NCI-H187 treated with DMSO at 0.1 percent for 48 hours (cell line): ENCODE measurements at places on chromosomes 5 and 9.

DNA sequence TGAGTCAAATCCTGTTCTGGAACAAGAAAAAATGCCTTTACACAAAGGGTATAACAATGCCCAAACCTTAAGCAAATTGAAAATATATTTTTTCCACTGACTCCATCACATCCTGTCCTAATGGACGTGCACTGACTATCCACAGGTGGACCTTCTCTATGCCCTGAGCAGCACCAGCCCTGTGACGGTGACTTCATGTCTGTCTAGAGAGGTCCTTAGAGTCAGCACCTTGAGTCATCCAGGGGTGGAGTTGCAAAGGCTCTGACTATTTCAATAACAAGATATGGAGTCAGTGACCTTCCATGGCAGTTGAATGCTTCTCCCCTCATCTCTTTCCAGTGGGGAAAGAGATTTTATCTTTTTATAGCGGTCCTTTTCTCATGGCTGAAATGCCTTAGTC is 78.0 kb downstream of the YIPF5 start:
- no peak for DNase-seq

- no peak for DNase-seq
Observed at GRCh38 chr5:136141561-136141960, 8.9 kb downstream of the SMAD5 start.

DNA sequence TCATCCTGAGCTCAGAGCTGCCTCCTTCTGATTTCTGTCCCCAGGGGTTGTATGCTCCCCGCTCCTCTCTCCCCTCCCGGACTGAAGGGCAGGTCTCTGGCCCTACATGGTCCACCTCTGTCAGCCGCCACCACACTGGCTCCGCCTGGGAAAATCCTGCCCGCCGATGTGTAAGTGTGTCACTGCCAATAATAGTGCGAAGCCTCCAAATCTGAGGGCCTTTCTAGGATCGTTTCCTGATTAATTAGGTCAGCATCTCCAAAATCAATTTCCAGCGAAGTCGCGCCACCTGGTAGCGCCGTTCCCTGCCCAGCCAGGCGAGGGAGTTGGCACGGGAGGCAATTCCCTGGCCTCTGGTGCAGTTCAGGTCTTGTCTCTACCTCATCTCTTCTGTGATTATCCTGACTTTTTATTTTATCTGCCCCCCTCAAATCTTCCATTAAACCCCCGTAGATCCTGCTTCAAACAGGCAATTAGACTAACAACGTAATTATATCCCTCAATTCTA is 73.5 kb downstream of the ZNF618 start:
- DNase-seq = no peak

GRCh38 chr9:136062657-136063439 is 32.2 kb downstream of the NACC2 start:
- no peak for DNase-seq

GRCh38 chr9:134888603-134889190 is 8.1 kb downstream of the FCN2 start:
- no peak for DNase-seq

GRCh38 chr9:1707291-1707690 is 307.9 kb upstream of the SMARCA2 start:
- DNase-seq = peak; percentile 29

- DNase-seq = no peak
Observed at GRCh38 chr9:4464911-4465513, 25.3 kb upstream of the SLC1A1 start.

DNA sequence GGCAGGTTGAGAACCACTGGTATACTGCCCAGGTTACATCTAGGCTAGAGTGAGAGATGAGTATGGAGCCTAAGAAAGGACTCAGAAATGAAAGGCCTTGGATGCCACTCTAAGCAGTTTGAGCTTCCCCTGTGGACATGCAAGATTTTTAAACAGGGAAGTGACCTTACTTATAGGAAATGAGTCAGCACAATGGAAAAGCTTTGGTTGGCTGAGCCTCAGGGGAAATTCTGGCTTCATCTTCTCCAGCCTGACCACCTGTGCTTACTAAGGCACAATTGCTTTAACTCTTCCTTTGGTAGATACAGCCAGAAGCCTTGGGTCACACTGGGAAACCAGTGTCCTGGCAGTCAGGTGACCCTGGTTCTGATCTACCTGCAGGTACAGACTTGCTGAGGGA is 380.2 kb upstream of the ZNF462 start:
- DNase-seq = no peak

DNA sequence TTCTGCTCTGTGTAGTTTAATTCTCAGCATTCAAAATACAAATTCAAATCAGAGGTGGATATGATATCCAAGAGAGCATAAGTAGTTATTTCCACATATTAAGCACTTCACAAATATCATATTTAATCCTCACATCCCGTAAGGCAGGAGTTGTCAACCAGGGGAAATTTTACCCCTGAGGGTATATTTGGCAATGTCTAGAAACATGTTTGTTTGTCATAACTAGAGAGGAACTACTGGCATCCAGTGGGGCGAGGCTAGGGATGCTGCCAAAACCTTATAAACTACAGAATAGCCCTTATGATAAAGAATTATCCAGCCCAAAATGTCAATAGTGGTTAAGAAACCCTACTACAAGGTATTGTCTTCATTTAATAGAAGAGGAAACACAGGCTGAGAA is 619.4 kb downstream of the SLCO4C1 start:
- DNase-seq = no peak

GRCh38 chr9:118023644-118024043 is 319.4 kb downstream of the TLR4 start:
- DNase-seq = no peak
